Right atrium auricular region (tissue), 2 donors: ENCODE measurements at places on chromosomes 6 and 20.

DNA sequence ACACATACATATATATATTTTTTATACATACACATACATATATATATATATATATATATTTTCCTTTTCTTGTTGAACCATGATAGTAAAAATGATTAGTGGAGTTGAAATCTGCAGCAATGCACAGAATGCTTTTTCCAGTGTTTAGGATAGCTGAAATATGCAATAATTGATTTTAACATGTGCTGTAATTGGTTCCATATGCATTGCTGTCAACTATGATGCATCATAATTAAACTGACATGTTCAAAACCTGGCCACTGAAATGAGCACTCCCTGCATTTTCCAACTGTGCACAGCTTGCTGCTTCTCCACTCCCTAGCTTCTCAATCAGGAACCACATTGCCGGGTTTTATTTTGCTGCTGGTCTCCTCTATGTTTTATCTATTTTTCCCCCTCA, 358.3 kb downstream of the PAX1 start:
- no peak for DNase-seq

DNA sequence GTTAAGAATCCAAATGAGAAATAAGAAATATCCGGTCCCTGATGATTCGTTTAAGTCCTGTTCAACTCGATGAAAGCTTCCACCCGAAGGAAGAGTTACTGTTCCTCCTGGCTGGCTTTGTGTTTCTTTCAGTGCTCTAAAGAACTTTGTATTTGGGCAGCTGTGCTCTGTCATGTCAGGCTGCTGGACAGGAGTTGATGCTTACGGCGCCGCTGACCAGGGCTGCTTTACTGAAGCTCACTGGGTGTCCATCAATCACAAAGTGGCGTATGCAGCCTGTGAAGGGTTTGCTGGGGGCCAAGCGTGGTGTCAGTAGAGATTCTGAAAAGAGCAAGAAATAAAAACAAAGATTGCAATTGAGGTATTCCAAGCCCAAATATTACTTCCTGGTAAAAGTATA, 21.9 kb downstream of the FAM229B start:
- no peak for DNase-seq

GRCh38 chr6:141437011-141437410, 695.7 kb upstream of the GJE1 start:
- DNase-seq = no peak

GRCh38 chr20:49508435-49509199, 26.1 kb upstream of the KCNB1 start:
- no peak for DNase-seq

GRCh38 chr6:149127212-149127611, 190.3 kb upstream of the TAB2 start:
- DNase-seq = no peak

DNA sequence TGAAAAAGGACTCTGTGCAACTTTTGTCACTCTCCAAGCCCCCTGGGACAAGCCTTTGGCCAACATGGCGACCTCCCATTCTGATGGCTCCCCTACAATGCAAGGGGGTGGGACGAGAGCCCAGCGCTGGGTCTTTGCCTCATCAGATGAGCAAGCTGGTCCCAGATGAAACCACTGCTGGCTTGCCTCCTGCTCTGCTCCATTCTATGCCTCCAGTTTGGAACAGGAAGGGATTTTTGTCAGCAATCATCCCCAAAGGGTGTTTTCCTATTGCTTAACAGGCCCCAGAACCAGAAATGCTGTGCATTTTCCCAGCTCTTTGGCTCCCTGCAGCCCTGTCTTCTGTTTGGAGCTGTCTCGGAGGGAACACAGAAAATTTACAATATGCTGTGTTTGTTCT, 412.7 kb downstream of the MAFB start:
- no peak for DNase-seq
